ENCODE measurements at places on chromosomes 4 and X. TPM values are rescaled to one million over a fixed set of nuclear protein-coding genes. Genes with fewer than 3 reads are reported as not detected.

Gene PAGE2B
- total RNA-seq, result not detected

Gene TCP11X2
- total RNA-seq, result not detected

- DNase-seq, result peak; percentile 3
Observed at GRCh38 chrX:21374163-21374993, at the start of gene CNKSR2. CNKSR2 (plus strand) TSS chrX:21374418; CDS start chrX:21374898, 480 bp downstream.

DNA sequence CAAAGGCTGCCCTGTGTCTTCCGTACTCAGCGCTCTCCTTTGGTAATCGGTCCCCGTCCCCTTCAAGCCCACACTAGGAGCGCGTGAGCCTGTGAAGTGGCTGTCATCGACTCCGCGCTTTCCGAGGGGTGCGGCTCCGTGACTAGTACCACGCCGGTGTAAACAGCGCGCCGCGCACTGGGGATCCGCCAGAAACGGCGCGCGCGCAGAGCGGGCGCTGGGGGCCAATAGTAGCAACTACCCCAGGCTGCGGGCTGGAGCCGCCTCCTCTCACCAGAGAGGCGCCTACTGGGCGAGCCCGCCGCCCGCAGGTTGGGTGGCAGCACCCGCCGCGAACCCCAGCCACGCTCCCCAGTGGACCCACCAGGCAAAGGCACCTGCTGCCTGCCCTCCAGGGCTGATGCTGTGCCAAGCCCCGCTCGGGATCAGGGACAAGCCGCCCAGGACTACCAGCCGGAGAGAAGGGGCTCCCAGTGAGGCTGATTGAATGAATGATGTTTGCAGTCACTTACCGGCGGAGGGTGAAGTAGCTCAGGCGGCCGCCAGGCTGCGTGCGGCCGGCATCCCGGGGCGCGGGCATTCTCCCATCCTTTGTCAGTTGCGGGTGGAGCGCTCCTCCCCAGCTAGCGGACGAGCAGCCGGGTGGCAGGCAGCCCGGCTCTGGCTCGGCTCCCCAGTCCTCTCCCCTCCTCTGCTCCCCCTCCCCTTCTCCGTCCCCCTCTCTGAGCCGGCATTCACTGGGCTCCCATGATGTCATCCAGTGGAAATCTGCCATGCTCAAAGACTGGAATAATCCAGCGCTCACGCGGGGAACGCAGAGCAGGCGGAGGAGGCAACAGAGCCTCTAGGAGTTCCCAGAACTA lies 370.3 kb upstream of the SMIM31 start:
- no peak for DNase-seq

Measured in fibroblast of villous mesenchyme (primary cell).